Breast epithelium (tissue), 4 donors: ENCODE measurements at places on chromosomes 3 and 15.

DNA sequence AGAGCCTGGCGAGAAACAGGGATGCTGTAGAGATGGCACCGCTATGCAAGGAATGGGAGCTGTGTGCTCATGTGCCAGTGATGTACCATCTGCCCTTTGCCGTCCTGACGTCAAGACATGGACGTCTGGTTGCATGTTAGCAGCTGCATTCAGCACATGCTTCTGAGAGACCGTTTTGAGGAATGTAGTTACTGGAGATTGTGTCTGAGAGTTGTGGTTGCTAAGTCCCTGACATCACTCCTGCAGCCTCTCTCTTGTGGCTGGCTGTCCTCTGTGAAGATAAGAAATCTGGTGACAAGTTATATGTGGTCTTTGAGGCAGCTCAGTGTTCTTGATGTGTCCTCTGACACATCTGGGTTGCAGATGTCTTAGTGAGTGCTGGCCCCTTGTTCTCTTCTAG is 165.1 kb downstream of the APBA2 start:
- DNase-seq, result no peak

GRCh38 chr3:192373586-192373985 is 353.8 kb downstream of the FGF12 start:
- DNase-seq, result no peak

- no peak for DNase-seq
Observed at GRCh38 chr3:192817506-192817905, 90.2 kb upstream of the FGF12 start.

DNA sequence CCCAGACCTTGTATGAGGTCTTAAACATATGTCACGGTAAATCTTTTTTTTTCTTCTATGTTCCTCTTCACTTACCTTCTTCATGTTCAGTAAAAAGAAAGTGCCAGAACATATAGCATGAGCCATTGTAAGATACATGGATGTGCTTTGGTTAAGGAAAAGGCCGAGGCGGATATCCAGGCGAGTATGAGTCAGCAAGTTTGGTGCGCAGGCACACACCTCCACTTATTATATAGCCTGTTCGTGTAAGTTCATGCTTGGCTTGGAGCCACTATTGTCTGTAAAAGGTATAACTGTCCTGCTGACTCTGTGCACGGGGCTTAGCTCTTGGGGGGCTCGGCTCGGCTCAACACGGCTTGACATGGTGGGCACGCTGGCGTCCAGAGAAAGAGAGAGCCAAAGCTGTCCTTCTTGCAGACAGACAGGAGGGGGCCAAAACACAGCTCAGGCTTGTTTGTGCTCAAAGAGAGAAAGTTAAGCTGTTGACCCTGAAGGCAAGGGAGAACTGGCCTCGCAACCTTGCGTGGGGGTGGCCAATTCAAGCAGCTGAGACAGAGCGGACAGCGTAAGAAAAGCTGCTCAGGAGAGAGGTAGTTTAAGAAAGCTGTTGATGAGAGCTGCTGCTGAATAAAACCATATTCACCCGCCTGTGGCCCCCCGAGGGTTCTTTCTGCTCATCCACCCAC is 251.2 kb downstream of the SLC9A9 start:
- DNase-seq, result no peak

DNA sequence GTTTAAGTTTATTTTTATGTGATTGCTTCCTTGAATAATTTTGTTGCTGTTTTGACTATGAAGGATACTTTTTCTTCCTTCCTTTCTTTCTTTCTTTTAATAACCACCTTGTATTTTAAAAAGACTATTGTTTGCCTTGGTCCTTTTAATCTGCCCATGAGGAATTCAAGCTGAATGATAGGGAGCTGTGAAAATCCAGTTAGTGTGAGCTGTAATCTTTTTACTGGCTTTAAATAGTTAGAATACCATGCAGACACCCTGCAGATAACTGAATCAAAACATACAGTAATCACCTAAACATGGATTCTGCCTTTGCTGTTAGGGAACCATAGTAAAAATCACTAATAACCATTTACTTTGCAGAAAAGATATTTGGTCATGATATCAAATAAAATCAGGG is 110.7 kb downstream of the RSRC1 start:
- no peak for DNase-seq

DNA sequence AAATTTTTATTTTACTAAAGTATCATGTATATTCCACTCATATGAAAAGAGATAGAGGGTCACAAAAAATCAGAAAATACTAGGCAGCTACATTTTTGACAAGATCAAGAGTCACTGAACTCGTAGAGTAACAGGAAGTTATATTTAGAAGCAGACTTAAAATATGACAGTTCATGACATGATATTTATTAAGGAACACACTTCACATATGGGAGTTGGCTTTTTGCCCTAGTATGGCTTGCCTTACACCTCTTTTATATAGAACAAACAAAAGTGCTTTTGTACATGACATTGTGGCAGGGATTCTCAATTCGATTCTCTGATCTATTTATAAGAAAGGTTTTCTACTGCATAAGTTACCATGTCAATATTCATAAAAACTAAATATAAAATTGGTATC is 80.1 kb upstream of the GBE1 start:
- no peak for DNase-seq

DNA sequence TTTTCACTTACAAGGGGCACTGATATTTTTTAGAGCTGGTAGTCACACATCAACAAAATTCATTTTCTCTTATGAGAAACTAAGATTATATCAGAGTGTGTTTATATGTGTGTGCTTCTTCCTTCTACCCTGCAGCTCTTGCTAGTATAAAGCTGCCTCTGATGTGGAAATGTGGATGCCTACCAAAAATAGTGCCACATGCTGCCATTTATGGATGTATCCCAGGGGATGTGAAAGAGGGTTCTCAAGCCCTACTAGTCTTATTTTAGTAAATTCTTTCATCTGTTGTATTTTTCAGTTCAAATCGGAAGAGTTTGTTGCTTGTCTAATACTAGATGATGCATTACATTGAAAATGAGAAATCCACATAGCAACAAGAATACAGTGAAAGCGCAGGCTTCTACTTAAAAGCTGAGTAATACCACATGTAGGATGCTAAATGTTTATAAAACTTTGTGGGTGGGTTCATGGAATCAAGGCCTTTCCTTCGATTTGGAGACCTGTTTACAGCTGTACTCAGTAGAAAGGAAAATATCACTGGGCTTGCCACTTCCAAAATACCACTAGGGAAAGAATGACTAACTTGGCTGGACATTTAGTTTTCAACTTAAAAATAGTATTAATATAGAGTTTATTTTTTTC is 399.2 kb downstream of the EPHA3 start:
- DNase-seq, result no peak

- DNase-seq, result no peak
Observed at GRCh38 chr3:150411976-150412375, 3.9 kb downstream of the TSC22D2 start.

DNA sequence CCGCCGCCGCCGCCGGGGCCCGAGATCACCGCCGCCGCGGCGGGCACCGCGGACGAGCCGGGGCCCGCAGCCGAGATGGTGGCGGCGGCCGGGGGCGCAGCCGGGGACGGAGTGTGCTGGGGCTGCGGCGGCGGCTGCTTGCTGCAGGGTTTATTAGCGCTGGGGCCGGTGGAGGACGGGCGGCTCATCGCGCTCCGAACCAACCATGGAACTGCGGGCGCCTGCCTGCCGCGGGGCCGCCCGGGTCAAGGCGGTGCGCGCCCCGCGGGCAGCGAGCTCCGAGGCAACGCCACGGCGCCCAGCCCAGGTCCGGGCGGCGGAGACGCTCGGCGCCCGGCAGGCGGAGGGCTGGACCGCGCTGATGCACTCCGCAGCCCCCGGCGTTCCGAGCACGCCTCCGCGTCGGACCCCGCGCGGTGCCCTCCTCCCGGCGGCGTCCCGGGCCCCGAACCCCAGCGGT is 277 bp downstream of the SIAH2 start:
- no peak for DNase-seq

- DNase-seq, result no peak
Observed at GRCh38 chr15:80081390-80081789, 21.9 kb downstream of the ZFAND6 start.

DNA sequence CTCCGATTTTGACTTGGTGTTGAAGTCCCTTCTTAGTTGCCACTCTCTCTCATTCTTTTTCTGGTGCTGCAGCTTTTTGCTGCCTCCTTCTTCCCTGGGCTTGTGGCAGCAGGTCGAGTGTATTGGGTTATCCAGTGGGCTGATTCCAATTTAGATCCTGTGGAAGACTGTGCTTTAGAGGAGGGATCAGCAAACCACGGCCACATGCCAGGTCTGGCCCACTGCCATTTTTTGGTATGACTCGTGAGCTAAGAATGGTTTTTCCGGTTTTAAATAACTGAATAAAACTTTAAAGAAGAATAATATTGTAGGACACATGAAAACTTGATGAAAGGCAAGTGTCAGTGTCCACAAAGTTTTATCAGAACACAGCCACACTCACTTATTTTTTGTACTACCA is 330.5 kb downstream of the ROBO2 start:
- no peak for DNase-seq

- no peak for DNase-seq
Observed at GRCh38 chr3:114650808-114651207, 357.0 kb downstream of the TIGIT start.

- no peak for DNase-seq
Observed at GRCh38 chr3:101898752-101899169, 49.4 kb downstream of the NFKBIZ start.

GRCh38 chr15:33644304-33644703 is 324.0 kb upstream of the CHRM5 start:
- no peak for DNase-seq

DNA sequence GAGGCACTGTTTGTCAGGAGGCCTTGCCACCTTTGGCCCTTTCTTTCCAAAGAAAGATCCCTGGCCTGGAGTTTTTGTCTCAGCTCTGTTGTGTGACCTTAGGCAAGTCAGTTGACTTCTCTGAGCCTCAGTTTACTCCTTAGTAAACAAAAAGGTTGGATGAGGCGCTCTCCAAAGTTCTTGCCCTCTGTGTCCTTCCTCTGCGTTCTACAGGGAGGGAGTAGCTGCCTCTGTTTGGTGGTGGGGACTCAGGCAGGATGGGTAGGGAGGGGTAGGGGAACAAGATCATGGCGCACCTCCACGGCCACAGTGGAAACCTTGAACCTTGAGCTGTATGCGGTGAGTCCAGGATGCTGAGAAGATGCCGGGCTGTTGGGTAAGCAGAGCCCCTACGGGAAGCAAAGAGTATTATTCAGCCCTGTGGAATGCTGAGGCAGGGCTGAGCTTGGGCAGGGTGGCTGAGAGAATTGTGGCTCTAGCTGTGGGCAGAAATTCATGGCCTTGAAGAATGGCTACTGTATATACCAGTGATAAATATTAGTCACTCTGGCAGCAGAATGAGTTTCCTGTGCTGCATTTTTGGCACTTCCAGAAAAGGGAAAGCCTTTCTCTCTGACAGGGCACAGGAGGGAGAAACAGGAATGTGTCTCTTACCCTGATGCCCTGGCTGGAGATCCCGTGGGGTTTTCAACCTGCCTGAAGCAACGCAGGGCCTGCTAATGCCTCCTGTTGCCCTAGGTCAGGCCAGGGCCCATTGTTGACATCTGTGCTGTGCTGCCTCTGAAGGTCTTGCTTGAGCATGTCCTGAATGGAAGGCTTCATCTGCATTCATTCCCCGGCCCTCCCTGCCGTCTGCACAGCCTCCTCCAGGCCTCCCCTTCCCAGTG is 39.9 kb downstream of the SMAD3 start:
- DNase-seq, result no peak

- no peak for DNase-seq
Observed at GRCh38 chr3:176870451-176870850, 326.8 kb downstream of the TBL1XR1 start.

GRCh38 chr15:58380280-58380945 is 51.4 kb upstream of the LIPC start:
- DNase-seq, result no peak

DNA sequence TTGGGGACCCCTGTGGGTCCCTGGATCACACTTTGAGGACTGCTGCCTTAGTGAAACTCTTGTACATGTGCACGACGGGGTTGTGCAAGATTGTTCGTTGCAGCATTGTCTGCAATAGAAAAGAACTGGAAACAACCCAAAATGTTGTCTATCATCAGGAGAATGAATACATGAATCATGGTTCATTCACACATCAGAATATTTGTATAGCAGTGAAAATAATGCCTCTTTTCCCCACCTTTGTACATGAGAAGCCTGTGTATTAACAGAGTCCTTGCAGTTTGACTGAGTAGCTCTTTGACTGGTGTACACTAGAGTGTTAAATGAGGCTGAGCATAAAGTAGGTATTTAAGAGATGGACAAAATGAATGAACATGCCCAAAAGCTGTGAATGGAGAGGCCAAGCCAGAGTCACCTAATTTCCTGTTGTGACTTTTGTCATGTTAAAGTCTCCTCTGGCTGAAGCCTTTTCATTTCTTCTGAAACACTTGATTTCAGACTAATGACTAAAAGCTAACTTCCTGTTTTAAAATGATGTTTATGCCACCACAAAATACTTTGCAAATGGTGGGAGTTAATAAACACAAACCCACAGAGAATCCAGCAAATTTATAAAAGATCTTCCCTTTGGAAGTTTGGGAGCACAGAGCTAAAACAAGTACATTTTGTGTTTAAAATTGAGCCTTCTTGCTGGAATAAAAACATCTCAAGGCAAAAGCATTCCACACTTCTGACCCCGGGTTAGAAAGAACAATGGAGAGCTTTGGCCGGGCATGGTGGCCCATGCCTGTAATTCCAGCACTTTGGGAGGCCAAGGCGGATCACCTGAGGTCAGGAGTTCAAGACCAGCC is 20.6 kb upstream of the USP3 start:
- DNase-seq, result no peak

DNA sequence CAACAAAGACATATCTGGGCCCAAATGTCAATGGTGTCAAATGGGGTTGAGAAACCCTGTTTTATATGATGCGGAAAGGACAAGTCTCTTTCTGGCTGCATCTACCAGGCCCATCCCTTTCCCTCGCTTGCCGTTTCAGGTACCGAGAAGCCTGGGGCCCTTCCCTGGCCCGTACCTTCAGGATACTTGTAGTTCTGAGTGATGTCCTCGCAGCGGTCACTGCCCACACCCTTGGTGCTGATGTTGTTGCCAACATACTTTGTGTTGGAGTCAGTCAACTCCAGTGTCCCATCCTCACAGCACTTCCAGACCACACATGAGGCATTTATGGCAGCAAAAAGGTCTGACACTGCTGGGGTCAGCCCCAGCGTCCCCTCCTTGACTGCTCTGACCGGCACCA is 13.8 kb downstream of the EPB42 start:
- DNase-seq, result no peak

DNA sequence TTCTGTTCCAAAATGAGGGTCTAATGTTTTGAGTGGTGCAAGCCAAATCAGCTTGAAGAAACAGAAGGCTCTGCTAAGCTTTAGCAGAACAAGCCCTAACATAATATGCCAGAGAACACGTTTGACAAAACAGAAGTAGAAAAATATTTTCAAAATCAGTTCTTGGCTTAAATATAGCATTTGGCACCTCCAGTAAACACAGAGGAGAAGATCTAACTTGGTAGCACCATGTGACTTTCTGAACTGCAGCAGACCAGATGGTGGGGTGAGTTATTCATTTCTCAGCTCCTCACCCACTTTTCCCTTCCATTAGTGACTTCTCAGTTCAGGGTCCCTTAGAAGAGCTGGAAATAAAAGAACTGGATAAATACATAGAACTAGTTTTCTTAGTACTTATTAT is 395.8 kb downstream of the MAGI1 start:
- DNase-seq, result no peak
